Activated CD4-positive, CD25-positive, alpha-beta regulatory T cell treated with anti-CD3 and anti-CD28 coated beads, Interleukin-2, amount 50 U/mL, for 16 hours (primary cell): ENCODE measurements at places on chromosomes 12 and 14.

DNA sequence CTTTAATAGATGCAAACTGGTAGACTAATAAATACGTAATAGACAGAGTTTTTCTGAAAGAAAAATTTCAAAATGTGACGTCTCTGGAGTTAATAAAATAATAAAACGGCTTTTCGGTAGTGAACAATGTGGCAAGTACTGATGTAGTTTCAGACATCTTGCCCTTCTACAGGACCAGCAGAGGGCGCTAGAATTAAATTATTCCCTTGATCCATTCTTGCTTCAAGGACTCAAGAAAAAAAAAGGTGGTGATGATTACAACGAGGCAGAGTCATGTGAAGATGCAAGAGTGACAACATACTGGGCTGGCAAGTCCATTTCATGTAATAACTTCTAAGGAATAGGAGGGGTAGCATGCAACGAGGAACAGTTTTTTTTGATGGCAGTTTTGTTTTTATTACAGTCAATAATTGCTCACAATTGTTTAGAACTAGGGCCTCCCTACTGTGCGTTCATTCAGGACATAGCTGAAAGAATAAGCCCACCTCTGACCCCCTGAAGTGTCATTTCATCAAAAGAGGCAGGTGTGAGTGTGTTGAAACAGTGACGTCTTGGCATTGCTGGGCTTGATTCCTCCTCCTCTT is 101.0 kb upstream of the GZMB start:
- DNase-seq = no peak

GRCh38 chr14:96162741-96163140 is 41.9 kb upstream of the BDKRB2 start:
- DNase-seq = no peak

DNA sequence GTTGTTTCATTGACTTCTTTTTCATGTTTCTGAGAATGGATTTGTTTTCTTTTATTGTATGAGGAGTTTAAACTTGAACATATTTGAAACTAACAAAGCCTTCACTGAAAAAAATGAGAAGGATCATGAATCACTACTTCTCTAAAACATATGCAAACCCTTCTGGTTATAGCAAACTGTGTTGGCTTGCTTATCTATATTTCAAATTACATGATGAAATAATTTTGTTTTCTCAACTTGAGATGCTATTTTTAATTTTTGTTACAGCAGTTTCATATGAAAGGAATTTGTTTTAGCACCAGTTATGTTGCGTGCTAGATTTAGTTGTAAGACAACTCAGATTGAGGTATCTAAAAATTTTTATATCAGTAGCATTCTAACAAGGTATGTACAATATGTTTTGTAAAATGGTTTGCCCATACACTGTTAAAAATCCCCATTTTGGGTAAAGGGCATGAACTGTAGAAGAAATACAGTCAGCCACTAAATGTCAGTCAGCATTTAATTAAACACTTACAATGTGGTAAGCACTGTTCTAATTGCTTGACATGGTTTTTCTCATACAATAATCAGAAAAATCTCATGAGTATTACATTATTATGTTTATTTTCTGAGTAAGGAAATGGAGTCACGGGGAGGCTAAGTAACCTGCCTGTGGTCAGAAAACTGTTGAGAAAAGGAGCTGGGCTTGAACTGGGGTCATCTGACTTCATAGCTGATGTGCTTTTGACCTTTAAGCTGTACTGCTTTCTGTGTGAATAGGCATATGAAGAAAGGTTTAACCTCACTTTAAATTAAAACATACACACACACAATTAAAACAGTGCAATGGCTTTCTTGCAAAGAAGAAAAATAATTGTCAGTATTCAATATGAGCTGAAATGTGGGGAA is 105.7 kb downstream of the PLEKHA5 start:
- no peak for DNase-seq

DNA sequence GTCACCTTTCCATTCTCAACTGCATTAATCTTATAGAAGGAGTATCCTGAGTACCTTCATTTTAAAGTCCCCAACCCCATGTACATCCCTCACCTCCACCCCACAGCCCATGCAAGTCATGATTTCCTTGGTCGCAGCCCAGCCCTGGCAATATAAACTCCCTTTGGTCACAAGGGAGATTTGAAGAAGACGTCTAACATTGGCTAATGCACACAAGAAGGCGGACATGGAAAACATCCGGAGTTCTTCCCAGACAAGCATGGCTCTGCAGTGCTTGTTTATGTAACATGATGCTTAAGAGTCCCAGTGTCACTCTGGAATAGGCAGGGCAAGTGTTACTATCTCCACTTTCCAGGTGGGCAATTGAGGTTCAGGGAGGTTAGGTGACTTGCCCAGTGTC is 277.6 kb downstream of the DPF3 start:
- DNase-seq = no peak

- DNase-seq = no peak
Observed at GRCh38 chr14:47606566-47606965, 68.8 kb downstream of the MDGA2 start.
